ENCODE measurements at places on chromosomes 2 and 18.
A peak's percentile ranks its signal among the peaks of the same experiment; 100 is the strongest.

- no peak for DNase-seq
Observed at GRCh38 chr2:30639836-30640235, 167.4 kb downstream of the CAPN13 start.

- no peak for DNase-seq
Observed at GRCh38 chr2:172361360-172361759, 66.0 kb upstream of the ITGA6 start.

DNA sequence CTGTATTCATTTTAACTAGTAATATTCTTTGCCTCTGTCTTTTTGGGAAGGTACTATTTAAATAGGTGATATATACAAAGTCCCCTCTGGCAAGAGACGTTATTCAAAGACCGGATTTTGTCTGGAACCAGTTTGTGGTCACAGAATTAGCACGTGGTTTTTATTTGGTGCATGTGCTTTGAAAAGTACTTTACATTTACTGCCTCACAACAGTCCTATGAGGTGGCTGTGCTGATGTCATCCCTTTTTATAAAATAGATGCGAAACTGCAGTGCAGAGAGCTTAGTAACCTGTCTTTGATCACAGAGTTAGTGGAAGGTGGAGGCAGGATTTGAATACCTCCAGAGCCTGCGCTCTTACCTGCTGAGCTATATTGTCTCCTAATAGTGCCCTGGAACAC lies 4.0 kb downstream of the LPIN1 start:
- no peak for DNase-seq

GRCh38 chr2:151568501-151568900 lies 158.8 kb downstream of the RIF1 start:
- DNase-seq: no peak

DNA sequence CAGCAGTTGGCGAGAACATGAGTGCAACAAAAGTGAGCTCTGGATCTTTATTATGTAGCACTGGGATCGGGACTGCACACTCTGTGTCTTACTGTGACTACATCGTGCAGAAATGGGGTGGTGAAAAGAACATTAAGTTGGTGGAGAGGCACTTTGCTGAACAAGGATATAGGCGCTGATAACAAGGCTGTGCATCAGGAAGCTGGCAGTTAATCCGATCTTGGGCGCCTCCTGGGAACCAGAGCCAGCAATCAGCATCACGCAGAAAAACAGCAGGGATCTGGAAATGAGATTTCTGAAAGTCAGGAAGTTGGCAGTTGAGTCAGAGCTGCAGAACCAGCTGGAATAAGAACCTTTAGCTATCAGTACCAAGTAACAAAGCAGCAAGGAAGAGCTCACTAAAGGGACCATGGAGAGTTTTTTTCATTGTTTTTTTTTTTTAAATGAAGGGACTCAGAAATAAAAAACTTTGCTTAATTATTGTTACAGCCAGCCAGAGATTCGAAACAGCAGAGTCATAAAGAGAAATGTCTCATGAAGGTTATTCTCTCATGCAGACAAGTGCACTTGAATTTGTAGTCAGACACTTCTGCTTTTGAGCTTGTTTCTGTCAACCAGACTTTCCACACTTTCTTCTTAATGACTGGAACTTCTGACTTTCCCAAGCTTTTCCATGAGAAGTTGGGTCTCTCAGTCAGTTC lies 22.8 kb upstream of the MYO3B start:
- no peak for DNase-seq

DNA sequence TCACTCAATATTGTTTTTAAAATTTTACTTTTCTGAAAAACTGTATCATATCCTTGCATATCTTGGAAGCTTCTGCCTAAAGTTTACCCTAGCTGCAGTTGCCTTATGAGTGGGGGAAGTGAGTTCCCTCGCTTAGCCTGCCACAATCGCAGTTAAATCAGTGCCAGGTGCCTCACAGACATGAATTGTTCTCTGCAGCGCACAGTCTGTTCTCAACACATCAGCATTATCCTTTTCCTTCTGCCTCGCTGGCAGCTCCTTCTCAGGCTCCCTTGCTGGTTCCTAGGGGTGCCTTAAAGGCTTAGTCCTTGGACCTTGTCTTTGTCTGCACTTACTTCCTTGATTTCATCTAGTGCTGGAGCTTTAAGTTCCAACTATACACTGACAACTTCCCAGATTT lies 132.8 kb downstream of the TTC27 start:
- no peak for DNase-seq

GRCh38 chr2:168086851-168087250 lies 160.5 kb downstream of the STK39 start:
- no peak for DNase-seq

GRCh38 chr2:59677158-59677557 lies 876.3 kb downstream of the BCL11A start:
- DNase-seq: no peak

- DNase-seq: peak; percentile 53
Observed at GRCh38 chr18:8707556-8708300, 2.4 kb downstream of the MTCL1 start.

- DNase-seq: no peak
Observed at GRCh38 chr2:195434346-195434745, 222.7 kb upstream of the SLC39A10 start.

DNA sequence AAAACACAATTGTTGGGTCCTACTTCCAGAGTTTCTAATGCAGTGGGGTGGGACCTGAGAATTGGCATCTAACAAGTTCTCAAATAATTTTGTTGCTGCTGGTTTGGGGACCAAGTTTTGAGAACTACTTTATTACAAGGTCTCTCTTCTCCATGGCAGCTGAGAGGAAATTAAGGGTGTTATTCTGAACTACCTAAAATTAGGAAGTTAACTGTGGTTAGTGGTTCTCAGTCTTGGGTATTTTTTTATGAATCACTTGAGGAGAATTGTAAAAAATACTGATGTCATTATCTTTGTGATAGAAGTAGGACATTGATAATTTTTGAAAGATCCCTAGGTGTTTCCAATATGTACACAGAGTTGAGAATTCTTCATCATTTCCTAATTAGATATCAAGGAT lies 210.2 kb downstream of the MC4R start:
- DNase-seq: no peak

DNA sequence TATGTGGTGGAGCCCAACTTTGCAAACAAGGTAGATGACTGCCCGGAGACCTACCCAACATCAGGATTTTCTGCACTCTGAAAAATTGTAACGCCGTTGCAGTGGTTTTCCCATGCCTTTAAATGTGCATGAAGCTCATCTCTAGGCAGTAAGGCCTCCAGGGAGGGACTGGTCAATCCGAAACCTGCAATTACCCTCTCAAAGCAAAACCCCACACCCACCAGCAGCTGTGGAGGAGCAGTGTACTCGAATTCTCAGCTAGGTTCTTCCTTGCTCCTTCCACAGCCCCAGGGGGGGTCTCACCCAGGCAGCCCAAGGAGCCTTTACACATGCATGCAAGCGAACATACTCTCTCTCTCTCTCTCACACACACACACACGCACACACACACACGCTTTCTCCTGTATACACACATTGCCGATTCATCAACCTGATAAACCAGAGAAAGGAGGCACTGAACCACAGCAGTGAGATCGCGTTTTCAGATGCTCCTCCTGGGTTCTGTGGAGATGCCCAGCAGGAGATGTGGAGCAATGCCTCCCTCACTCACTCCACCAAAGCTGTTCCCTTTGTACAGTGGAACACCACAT lies 109.2 kb downstream of the VIT start:
- DNase-seq: no peak

DNA sequence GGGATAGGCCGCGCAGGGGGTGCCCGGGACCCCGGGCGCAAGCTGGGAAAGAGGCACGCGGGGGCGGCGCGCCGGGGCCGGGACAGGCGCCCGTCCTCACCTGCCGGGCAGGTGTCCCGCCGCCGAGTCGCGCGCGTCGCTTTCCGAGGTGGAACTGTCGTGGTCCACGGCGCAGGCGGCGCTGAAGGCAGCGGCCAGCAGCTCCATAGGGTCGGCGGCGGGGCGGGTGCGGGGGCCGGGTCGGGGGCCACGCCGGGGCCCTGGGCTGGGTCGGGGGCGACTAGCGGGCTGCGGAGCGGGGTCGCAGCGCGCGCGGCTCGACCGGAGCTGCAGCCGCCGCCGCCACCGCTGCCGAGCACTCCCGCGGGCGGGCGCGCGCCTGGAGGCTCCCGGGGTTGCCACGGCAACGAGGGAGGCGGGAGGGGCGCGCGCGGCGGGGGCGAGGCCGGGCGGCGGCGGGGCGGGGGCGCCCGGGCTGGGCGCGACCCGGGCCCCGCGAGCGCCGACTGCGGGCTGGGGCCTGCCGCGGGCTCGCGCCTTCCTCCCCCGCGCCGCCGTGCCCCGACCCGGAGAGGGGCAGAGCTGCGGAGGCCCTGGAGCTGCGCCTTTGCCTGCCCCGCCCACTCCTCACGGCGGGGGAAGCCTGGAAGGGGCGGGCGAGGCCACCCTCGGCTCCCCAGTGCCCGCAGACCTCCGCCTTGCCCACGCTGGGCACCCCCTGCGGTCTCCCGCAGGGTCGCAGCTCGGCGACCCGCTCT lies 57.9 kb downstream of the SNORC start:
- DNase-seq: no peak

DNA sequence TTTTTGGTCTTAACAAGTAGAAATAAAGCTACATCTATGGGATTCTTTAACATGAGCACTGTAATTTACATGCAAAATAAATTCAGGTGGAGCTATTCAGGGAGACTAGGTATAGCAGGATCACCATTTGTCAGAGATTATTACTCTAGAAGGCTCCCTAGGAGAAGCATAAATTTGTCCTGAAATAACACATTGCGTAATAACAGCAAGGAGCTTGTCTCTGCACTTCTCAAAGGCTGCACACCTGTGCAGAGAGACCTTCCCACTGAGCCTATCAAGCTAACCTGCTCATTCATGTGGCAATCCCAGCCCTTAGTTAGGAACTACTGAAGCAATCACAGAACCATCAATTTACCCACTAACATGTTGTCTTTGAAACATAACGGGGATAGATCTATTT lies 437.4 kb upstream of the MC4R start:
- DNase-seq: no peak

DNA sequence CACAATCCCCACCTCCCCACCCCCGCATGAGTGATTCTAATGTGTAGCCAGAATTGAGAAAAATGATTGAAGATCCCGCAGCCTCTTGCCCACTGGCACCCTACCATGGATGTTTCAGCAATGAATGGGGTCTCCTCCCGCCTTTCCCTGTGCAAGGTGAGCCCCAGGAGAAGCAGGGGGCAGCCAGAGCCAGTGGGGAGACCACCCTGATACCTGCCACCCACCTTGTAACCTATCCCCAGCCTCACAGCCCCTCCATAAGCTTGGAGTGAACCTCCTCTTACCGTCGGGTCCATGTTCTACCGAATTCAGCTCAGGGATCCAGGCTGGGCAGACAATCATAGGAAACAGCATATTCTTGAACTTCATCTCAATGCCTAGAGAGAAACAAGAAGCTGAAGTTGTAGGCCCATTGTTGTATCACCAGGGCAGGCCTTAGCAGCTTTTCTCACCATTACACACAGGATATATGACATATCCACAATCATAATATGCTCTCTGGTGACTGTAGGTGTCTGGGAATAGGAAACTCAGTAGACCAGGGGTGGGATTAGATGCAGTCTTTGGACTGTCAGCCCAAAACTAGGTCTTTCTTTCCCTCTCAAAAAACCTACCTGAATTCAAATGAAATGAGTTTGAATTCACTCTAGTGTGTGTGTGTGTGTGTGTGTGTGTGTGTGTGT lies 30.9 kb downstream of the XDH start:
- no peak for DNase-seq

GRCh38 chr18:65016631-65017371 lies 734.0 kb upstream of the CDH7 start:
- no peak for DNase-seq

GRCh38 chr18:70671889-70672565 lies 383.2 kb downstream of the SOCS6 start:
- no peak for DNase-seq

All from osteocyte (in vitro differentiated cells).